ENCODE measurements at places on chromosomes 7 and 10.
A peak's percentile ranks its signal among the peaks of the same experiment; 100 is the strongest.

GRCh38 chr7:30308389-30308788 lies 24.0 kb downstream of the ZNRF2 start:
- DNase-seq = no peak

- peak; percentile 84 for DNase-seq
These were observed 8.6 kb downstream of the GDF2 start for GRCh38 chr10:47330804-47331203.

- DNase-seq = no peak
These were observed 55.8 kb upstream of the KIF5B start for GRCh38 chr10:32112055-32112454.

DNA sequence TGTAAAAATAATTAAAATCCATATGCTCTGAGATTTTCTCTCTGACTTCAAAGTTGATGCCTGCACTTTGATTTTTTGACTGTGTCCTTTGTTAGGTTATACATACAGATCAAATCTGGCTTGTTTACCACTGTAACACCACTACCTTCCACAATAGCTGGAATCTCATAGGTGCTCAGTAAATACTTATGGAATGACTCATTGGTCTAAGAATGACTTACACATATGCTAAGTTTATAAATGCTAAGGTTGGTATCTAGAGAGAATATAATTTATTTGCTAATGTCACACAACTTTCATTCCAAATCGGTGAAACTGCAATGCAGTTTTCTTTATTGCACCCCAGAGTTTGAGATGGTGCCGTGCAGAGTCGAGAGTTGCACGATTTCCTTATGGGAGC lies 578.5 kb downstream of the SH2D4B start:
- no peak for DNase-seq

GRCh38 chr7:24665564-24666294 lies 91.5 kb downstream of the GSDME start:
- no peak for DNase-seq

- DNase-seq = no peak
These were observed 267.5 kb downstream of the CELF2 start for GRCh38 chr10:11285171-11285570.

DNA sequence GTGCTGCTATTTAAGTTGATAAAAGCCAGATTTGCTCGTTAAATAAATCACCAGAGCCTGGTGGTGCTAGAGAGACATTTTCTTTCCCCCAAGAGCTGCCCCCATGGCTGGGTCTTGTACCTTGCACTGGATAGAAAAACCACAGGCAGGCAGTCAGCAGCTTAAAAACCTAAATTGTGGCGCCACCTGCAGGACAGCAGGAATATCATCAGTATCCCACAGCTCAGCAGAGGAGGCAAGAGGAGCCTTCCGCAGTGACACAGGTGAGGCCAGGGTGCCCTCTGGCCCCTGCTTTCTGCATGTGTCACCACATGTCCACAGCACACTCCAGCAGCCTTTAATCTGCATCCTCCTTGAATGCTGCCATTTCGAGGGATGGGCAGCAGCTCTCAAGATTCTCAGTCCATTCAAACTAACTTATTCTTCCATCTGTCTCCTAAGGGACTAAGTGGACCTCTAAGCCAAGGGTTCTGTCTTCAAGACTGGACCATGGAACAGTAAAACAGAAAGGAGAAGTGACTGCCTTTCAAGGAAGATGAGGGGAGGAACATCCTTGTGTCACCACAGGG lies 4.5 kb upstream of the PLXNA4 start:
- peak; percentile 67 for DNase-seq

DNA sequence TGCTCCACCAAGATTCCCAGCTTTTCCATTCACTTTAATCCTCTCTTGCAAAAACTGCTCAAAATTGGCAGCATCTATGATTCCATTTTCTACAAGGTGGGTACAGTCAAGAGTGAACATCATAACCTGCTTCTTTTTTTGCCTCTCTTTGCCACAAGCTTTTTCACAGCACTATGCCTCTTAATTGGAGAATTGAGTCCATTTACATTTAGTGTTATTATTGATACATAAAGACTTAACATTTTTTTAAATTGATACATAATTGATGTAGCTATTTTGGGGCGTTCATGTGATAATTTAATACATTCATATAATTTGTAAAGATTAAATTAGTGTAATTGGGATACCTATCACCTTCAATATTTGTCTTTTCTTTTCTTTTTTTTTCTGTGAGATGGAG lies 18.8 kb downstream of the AS3MT start:
- no peak for DNase-seq

- peak; percentile 64 for DNase-seq
These were observed 27.7 kb downstream of the ZNF775 start for GRCh38 chr7:150406567-150407421.

- DNase-seq = no peak
These were observed 117.5 kb upstream of the HGF start for GRCh38 chr7:81887098-81888090.

DNA sequence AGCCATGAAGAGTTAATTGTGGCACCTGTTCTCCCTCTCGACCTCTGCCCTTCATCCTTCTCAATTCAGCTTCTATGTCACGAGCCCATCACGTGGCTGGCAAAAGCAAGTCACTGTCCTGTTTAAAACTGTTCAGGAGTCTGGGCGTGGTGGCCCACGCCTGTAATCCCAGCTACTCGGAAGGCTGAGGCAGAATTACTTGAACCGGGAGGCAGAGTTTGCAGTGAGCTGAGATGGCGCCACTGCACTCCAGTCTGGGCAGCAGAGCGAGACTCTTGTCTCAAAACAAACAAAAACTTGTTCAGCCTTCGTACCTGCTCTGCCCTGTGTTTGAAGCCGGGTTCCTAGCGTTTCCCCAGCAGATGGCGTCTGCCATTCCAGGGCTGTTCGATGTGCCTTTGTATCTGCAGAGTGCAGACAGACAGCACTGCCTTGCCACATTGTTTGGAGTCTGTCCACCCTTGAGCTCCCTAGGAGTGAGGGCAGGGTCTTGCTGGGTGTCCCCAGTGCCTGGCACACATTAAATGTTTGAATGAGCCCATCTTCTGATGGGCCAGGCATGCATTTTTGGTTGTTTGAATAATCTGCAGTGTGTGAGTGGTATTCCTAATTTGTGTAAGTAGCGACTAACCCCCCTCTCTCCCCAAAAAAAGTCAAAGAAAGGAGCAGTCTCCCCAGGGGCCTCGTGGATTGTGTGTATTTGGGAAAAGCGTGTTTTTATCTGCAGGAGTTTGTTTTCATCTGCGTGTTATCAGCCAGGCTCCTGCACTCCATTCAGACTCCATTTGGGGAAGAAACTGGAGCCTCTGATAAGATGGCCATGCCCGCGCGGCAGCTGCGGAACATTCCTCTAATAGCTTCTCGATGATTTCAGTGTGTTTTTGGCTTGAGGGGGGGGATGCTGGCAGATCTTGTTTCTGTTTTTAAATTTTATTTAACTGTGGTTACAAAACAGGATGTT lies 61.2 kb downstream of the DNAJB6 start:
- peak; percentile 53 for DNase-seq

DNA sequence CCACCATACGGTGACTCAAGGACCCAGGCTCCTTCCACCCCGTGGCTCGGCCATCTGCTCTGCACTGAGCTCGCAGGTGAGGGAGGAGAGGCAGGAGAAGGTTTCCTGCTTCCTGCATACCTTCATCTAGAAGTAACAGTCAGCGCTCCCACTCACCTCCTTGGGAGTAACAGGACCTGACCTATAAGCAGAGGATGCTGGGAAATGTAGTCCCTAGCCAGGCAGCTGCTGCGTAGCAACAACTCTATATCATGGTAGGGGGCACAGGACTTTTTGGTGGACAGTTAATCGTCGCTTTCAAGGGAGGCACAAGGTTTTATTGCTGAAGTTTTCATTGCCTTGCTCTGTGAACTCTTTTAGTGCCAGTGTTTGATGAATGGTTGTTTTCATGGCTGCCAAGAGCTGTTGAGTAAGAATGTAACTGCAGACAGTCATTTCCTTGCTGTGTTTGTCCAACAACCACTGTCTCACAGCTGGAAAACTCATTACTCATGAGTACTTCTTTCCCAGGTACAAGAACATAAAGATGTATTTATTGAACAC lies 10.2 kb upstream of the ZFYVE27 start:
- peak; percentile 68 for DNase-seq

GRCh38 chr7:1593091-1593866 lies 23.4 kb upstream of the PSMG3 start:
- DNase-seq = no peak

- DNase-seq = no peak
These were observed 707.5 kb downstream of the ZWINT start for GRCh38 chr10:55653531-55653930.

DNA sequence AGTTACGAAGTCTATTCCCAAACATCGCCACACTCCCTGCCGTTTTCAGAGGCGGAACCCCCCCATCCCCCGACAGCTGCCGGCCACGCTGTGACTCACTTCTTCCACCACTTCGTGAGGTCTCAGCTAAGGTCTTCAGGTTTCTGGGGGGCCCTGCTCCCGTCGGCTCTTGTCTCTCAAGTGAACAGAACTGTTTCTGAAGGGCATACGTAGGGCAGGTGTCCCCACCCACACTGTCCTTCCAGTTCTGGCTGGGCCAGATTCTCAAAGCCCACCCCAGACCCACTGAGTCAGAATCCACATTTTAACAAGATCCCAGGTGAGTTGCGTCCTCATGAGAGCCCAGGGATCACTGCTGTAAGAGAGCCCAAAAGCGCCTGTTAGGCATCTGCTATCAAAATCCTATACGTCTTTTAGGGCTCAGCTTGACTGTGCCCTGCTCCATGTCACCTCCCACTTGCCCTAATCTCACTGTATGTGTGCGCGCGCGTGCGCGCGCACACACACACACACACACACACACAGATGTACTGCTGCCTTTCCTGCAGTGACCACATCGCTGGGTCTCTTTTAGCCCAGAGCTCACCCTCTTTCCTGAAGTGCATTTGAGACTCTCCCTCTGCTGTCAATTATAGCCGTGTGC lies 78.8 kb downstream of the PROSER2 start:
- DNase-seq = no peak

GRCh38 chr7:22433710-22434460 lies 66.1 kb downstream of the STEAP1B start:
- DNase-seq = no peak

GRCh38 chr7:48049850-48050249 lies 14.5 kb downstream of the C7orf57 start:
- no peak for DNase-seq

DNA sequence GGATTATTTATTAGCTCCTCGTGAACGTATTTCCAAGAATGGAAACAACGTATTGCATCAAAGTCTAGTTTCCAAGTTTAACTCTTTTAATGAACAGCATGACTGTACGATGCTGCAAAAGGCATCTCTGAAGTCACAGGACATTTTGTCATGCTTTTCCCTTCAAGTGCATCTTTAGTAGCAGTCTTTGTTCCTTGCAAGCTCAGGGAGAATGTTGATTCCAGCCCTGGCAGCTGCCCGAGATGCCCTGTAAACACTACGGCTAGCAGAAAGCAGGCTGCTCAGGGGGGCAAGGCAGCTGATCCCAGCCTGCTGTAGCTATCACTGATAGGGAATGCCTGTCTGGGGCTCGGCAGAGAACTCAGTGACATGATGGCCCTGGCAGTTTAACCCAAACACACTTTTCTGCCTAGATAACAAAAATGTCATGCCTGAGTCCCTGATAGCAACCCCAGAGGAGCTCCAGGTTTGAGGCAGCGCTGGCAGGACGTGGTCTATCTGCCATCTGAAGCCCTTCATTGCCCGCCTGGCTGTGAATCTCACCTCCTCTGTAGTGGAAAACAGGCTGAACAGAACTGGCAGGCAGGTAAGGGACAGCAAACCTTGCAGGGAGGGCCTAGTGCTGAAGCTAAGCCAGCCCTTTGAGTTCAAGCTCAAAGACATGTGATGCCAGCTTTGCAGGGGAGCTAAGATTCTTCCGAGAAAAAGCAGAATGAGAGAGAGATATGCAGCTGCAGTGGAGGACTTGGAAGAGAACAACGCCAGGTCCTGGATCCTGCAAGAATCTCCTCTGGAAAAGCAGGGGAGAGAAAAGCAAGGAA lies 264.6 kb downstream of the SNX10 start:
- DNase-seq = no peak

GRCh38 chr7:104909096-104909495 lies 104.9 kb upstream of the KMT2E start:
- DNase-seq = no peak

DNA sequence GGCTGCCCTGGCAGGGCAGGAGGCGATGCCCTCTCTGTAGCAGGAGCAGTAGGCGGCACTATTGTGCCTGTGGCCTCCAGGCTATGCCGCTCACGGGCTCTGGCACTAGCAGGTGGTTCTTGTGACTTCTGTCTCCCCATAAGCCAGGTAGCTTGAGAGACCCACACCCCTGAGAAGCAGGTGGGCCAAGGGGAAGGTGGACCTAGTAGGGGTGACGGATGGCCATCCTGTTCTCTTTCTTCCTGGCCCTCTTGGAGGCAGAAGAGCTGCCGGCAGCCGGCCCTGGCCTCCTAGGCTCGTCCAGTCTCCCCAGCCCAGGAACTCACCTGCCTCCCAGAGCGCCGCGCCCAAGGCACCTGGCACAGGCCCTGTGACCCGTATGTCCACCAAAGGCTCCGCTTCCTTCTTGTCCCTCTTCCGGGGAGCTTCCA lies 15.4 kb downstream of the MMRN2 start:
- DNase-seq = no peak

DNA sequence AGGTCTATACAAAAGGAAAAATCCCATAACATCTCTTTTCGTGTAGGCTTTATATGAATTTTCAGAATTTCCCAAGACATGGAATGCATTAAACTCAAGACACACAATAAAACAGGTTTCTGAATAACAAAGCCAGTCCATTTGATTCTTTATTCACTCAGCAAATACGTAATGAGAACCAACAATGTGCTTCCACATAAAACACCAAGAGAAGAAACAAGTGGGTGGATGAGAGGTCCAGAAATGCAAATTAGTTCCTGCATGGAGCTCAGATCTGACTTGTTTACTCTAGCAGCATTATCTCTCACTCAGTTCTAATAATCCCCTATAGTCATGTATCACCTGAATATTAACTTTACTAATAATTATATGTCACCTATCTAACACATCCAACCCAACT lies 249.5 kb downstream of the LRRTM3 start:
- no peak for DNase-seq

DNA sequence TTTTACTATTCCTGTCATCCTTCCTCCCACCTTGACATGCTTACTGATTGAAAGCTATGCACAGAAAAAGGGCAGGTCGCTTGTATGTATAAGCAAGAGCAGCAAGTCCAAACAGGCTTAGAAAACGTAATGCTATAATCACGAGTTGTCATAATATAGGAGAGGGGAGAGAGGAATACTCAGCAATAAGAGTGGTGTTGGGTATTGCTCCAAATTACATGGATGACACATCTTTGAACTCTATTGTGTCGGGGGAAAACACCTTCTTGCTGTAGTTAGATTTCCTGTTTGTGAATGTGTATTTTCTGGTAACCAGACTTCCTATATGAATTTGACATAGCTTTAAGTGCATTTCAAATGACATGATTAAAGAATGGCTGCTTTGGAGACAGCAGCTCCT lies 7.5 kb downstream of the MET start:
- DNase-seq = no peak

- no peak for DNase-seq
These were observed 13.7 kb downstream of the CPED1 start for GRCh38 chr7:121002048-121002756.

Measured in mucosa of descending colon (tissue), 3 donors.